ENCODE measurements at places on chromosomes 12 and 14.
A peak's percentile ranks its signal among the peaks of the same experiment; 100 is the strongest.

DNA sequence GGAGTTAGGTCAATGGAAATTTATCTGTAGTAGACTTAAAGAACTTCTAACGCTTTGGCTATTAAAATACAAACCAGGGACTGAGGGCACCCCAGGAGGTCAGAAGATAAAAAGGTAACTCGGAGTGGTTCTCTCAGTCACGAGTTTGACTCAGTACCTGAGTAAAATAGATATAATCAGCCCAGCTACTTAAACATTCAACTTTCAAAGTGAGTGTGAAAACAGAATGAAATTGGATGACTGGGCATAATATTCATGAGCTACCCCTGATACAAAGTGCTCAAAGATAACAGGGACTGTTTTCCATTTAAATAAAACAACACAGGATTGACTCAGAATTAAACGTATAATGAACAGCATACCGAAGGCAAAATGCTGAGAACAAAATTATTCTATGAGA lies 75.0 kb downstream of the FOXN3 start:
- no peak for DNase-seq

GRCh38 chr12:92740411-92740810 lies 37.6 kb downstream of the PLEKHG7 start:
- no peak for DNase-seq

DNA sequence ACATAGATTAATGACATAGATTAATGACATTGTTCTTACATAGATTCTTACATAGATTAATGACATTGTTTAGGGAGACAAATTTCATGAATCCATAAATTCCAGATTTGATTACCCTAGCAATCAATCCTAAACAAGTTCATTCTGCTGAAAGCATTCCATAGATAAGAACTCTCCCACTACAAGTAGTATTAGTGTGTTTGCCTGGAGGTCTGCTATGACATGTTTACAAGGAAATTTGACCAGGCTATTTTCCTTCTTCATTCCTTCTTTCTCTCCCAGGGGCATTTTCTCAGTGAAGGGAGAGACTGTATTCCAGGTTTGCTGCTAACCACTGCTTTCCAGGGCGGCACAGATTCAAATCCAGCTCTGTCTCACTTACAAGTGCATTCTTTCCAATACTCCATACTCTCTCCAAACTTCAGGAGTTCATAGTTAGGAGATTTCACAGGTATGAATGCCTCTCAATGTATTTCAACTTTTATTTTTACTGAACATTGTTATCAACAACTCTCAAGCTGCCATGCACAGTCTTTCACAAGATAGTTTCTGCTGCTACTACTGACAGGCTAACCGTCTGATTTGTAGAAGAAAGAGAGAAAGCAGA lies 134.5 kb downstream of the SLC38A1 start:
- DNase-seq = no peak

GRCh38 chr14:96176275-96176674 lies 28.4 kb upstream of the BDKRB2 start:
- no peak for DNase-seq

GRCh38 chr14:71591929-71592328 lies 340.3 kb upstream of the RGS6 start:
- no peak for DNase-seq

- DNase-seq = no peak
Observed at GRCh38 chr12:90301095-90301494, 592.5 kb upstream of the ATP2B1 start.

GRCh38 chr12:129675947-129676346 lies 227.9 kb downstream of the TMEM132D start:
- DNase-seq = no peak

DNA sequence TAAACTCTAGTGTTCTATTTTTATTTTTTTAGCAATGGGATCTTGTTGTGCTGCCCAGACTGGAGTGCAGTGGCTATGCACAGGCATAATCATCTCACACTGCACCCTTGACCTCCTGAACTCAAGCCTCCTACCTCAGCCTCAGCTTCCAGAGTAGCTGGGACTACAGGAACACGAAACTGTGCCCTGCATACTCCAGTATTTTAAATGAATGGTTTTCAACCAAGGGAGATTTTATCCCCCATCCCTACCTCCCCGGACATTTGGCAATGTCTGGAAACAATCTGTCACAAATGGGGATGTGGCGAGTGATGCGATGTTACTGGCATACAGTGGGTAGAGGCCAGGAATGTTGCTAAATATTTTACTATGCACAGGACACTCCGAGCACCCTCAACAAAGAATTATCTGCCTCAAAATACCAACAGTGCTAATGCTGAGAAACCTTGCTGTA lies 2.1 kb downstream of the CBX5 start:
- peak; percentile 50 for DNase-seq

DNA sequence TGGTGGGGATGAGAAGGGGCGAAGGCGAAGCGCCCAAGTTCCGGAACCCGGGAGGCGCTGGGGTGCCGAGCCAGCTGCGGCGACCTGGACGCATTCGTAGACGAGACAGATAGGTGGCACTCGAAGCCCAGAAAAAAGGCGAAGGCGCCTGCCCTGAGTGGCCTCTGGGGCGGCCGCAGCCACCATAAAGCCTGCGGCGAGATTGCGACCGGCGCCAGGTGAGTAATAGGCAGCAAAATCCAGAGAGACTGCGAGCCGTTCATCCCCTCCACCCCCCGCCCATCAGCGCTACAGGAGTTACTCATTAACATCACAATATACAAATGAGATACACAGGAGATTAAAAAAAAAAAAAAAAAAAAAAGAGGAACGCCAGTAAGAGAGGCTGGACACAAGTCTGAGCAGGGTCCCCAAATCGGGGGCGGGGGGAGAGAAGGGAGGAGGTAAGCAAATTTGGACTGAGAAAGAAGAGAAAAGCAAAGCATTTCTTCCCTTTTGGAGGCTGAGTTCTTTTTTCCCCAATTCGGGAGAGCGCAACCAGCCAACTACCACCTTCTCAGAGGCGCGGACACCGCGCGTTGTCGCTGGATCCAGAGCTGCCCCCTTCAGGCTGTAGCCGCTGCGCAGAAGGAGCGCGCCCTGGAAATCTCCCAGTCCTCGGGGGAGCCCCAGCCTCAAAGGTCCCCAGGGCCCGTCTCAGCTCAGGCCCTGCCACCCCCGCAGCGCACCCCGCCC lies 15.7 kb downstream of the TBX3 start:
- DNase-seq = no peak

- no peak for DNase-seq
Observed at GRCh38 chr12:130706885-130707570, 9.1 kb downstream of the RIMBP2 start.

DNA sequence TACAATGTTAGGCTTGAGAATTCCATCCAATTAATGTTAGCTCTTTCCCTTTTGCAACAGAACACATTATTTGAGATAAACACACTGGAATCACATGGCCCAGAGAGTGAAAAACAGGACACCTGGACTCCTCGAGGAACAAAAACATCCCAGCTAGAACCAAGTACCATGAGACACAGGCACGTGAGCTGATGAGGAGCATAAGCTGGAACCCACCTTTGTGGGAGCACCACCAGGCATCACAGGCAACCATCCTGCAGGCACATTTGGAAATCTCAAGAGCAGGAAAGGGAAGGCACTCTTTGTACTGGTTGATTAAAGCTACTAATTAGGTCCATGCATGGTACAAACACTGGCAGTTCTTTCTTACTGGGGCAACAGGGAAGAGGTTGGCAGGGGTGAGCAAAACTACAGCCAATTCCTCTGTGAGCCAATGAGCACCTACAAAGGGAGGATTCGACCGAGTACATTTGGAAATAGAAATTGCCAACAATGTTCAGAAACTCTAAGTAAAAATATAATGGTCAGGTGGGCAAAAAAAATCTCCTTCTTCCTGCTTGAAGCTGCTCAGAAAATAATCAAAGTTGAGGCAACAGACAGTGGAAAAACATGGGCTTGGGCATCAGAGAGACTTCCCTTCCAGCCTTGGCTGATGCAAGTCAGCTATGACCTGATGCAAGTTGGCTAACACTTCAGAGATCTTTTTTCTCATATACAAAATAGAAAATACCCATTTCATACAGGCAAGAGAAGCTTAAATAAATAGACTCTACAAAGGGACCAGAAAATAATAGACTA lies 216.7 kb downstream of the NUAK1 start:
- no peak for DNase-seq

DNA sequence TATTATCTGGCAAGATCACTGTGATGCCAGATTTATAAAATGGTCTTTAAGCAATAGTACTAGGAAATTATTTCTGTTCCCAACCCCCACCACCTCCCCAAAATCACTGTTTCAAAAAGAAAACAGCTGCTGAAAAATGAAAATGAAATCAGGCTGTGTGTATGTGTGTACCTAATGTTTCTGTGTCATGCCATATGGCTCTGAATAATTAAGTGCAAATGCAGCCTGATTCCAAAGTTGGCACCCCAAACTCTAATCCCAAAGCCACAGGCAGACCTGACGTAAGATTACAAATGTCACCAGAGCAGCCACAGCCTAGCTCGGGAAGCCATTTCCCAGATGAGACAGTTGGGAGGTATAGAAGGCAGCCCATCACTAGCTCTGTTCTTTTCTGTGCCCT lies 175.5 kb downstream of the MED13L start:
- no peak for DNase-seq

- no peak for DNase-seq
Observed at GRCh38 chr12:21434699-21435098, 2.8 kb upstream of the PYROXD1 start.

- no peak for DNase-seq
Observed at GRCh38 chr14:56094076-56094475, 24.1 kb upstream of the PELI2 start.

GRCh38 chr14:41718477-41719166 lies 111.9 kb downstream of the LRFN5 start:
- DNase-seq = peak; percentile 49

DNA sequence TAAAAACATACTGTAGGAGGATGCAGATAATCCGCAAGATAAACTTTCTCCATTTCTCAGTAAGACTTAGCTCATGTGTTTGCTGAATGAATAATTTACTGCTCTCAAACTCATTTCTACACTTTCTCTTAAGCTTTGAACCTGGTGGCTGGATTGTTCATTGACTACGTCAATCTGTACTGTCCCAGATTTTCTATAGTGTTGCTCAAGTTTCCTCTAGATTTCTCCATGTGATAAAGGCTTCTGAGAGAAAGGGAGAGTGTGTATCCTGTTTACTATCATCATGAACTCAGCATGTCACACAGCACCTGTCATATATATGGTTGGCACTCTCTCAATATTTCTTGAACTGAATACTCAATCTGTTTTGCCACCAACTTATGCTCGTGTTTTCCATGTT lies 518.0 kb upstream of the TBX3 start:
- DNase-seq = no peak

- no peak for DNase-seq
Observed at GRCh38 chr14:94225460-94226378, 51.6 kb downstream of the PPP4R4 start.

- no peak for DNase-seq
Observed at GRCh38 chr14:88164906-88165534, 158.0 kb downstream of the KCNK10 start.

DNA sequence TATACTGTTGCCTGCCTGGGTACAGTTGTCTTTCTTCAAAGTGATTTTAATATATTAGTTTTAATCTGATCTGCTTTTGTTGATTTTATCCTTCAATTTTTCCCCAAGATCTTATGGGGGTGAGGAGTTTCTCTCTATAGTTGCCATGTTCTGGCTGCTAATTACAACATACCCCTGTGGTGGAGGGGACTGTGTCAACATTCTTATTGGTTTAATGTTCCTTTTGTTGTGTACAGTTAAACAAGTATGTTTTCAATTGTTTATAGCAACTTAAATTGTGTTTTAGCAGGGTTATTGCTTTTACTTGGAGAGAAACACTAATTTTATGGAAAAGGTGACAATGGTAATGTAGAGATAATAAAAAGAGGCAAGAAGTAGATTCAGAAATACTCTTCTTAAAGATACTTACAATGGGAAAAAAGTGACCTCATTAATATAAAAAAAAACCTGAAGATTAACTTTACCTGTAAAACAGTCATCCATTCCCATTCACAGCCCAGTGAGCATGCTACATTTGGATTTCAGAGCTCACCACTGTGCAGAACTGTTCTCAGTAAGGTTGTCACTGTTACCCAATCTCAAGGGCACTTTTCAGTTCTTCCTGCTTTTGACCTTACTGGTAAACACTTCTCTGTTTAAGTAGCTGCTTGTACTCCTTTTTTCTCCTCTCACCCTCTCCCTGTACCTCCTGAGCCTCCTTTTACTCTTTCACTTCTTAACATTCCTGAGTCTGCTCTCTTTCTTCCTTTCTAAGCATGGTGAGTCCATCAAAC lies 8.1 kb upstream of the LRRK2 start:
- DNase-seq = no peak

DNA sequence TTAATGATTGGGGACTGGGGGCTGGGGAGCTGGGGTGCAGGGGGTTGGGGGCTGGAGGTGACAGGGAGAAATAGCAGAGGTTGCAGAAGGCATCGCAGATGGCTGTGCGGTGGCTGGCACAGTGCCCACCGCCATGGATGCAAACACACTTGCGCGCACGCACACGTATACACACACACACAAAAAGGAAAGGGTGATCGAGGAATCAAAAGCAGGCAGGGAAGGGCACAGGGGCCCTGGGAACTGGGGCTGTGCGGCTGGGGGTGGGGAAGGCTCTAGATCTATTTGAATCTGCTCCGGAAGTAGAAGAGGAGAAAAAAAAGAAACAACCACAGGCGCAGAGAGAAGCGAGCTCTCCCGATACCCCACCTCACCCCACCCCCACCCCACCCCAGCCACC lies 39.4 kb downstream of the ZFHX2 start:
- DNase-seq = no peak

- DNase-seq = peak; percentile 62
Observed at GRCh38 chr14:89365061-89365801, 51.8 kb downstream of the FOXN3 start.

DNA sequence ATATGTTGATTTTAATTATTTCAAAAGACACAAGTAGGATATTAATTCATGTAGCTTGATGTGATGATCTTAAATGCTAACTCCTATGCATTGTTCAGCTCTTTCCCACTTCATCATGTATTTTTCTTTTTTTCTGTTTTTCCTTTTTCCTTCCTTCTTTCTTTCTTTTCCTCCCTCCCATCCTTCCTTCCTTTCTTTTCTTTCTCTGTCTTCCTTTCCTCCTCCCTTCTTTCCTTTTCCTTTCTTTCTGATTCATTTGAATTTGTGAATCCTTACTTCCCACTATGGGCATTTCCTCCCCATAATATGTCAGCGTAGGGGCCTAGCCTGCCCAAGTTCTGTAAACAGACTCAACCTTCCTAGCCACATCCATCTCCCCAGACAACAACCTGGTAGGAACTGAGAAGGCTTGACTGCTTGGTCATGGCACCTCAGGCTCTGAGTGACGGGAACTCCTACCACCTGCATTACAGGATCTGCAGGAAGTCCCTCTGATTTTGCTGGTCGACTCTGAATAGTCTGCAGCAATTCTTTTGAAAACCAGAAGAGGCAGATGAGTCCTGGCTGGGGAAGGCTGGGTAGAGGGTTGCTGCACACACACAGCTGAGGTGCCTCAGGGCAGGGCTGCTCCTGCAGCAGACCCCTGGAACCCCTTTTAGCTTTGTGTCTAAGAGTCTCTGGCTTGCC lies 33.4 kb upstream of the BHLHE41 start:
- no peak for DNase-seq

Data from GF-D8 (cell line).